ENCODE measurements at places on chromosomes 2 and 18. TPM values are rescaled to one million over a fixed set of nuclear protein-coding genes. Genes with fewer than 3 reads are reported as not detected.

DNA sequence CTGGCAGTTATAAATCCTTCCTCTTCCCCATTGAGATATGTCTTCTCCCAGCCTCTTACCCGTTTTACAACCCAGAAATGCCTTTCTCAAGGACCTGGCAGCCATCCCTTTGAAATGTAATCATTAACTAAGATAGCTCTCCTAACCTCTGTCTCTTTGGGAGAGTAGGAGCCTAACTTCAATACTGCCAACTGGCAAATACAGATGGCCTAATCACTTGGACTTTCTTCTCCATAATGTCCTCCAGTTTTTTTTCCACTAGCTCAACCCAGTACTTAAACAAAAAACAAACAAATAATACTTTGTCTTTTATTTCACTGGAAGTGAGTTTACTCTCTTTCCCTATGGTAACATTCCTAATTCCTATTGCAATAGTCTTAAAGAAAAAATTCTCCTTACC, 1391.1 kb downstream of the SUCLG1 start:
- no peak for DNase-seq

DNA sequence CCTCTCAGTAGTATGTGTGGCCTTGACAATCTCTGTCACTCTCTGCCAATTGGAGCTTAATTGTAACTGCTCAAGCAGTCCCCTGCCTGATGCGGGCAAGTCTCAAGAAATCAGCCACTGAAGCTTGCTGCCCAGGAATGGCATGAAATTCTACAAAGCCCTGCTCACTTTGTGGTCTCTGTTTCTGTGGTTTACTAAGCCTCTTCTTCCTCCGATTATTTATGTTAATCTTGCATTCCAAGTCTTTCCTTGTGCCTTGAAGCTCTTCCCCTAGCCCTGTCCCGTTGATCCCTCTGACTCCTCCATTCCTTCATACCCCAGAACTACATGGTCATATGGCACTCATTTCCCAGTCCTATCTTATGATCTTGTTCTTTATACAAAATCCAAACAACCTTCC, 489.3 kb upstream of the CHST9 start:
- no peak for DNase-seq

The SF3B1 gene
- 159 TPM for total RNA-seq

The LPIN1 gene
- total RNA-seq: 50.6 TPM

The PCARE gene
- total RNA-seq: under 0.01 TPM
